ENCODE measurements at places on chromosomes 2 and 18. TPM values are rescaled to one million over a fixed set of nuclear protein-coding genes. Genes with fewer than 3 reads are reported as not detected.

Gene GAL3ST2
- total RNA-seq = 0.33 TPM

Gene ST8SIA5
- not detected for total RNA-seq

Gene DSG4
- not detected for total RNA-seq

Gene ERBB4
- total RNA-seq = not detected

Gene CD226
- 0.15 TPM for total RNA-seq

Gene CAVIN2
- 38.8 TPM for total RNA-seq

Gene LCT
- not detected for total RNA-seq

Gene TIGD1
- 4.6 TPM for total RNA-seq

Gene ZNF519
- 1.7 TPM for total RNA-seq

Gene NYAP2
- total RNA-seq = not detected

Gene ACMSD
- not detected for total RNA-seq

Gene PIAS2
- 9.7 TPM for total RNA-seq

Gene CPLX4
- total RNA-seq = not detected

Data from A549 treated with ZK216348 at 1 μM for 4 hours (cell line).